Gastrocnemius medialis (tissue), 4 donors: ENCODE measurements at places on chromosomes 2 and 18.

DNA sequence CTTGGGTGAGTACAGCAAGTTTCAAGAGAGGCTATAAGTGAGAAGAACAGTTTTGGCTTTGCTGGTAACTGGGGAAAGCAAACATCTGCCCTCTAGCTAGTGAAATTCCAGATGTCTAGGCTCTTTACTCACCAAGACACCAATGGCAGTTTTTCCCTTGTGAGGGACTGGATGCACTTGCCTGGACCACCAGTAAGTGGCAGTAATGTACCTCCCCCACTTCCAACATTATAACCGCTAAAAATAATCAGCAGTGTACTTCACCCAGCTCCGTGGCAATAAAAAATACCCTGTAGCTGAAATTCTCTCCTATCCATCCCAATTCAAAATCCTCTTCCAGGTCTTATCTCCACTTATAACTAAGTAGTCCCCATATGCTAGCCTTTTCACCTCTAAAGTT, 383.9 kb downstream of the ARHGAP15 start:
- DNase-seq, result no peak

DNA sequence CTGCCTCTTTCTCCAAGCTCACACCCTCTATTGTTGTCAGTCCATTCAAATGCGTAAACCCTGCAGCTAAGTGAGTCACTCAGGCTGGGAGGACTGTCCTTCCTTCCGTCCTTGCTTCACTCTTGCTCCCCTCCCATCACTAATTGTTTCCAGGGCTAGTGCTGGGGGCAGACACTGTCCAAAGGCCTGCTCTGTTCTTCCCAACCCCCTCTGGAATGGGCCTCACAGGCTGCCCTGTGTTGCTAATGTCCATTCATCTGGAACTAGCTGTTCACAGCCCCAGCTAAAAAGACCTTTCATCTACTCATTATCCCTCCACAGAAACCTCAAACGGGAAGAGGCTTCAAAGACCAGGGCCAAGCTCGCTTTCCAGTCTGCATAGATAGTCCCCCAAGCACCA, 31.9 kb upstream of the NRP2 start:
- no peak for DNase-seq

GRCh38 chr2:61492476-61492875, 21.6 kb upstream of the USP34 start:
- DNase-seq, result no peak

DNA sequence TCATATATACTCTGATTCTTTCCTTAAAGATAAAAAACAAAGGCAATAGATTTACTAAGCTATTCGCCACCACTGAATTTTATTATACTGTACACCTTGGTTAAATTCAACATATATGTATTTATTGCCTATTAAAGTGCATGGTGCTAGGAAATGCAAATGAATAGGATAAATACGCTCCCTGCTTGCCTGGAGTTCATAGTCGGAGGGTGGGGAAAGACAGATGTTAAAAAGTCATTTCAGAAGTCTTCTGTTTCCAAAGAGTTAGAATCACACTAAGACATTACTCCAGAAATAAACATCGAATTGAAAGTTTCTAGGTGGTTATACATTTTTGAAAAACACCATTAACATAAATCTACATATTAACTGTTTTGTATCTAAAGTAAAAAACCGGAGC, 19.8 kb downstream of the C1D start:
- no peak for DNase-seq

- no peak for DNase-seq
These were observed 105.2 kb downstream of the GALNT14 start for GRCh38 chr2:31033032-31033431.
